AG04450 (cell line): ENCODE measurements at places on chromosomes 2 and 18.

DNA sequence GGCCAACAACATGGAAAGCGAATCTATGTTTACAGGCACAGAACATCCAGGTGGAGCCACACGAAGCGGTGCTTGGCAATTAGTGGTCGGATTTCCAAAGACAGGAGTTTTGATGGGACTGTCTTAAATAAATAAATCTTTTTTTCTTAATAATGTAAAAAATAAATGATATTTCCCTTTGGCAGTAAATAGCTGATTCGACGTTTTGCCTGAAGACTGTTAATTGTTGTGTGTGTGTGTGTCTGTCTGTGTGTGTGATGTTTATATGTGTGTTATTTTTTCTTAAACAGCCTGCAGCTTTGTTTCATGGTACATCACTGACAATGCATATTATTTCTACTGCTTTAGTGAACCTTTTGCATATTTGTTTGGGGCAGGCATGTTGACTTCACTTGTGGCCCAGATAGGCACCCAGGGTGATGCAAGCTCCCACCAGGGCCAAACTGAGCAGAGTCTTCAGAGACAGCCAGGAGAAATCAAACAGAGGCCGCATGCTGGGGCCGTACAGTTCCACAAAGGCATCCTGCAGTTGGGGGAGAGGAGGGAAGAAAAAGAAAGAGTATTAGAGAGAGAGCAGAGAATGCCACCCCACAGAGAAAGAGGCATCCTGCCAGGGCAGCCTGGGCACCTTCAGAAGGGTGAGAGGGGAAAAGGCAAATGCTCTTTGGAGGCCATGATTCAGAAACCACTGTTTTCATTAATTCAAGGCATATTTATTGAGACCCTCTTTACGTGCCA lies 191.2 kb downstream of the BCL2 start:
- DNase-seq: no peak

GRCh38 chr2:42096869-42097591 lies 49.2 kb downstream of the PKDCC start:
- DNase-seq: no peak

DNA sequence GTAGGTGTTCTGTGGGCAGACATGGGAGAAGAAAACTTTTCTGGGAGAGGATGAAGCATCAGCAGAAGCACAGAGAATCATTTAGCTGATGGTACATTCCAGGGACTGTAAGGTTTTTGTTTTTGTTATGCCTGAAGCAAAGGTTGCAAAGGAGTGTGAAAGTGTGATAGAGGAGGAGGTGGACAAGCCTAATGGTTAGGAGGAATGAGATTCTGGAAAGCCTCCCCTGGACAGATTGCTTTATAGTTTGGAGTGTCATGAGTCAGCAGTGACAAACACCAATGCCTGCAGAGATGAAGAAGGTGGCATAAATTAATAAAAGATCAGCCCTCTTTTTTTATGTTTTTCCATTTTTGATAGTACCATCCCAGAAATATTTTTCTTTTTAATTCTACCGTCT lies 171.6 kb upstream of the BOD1L2 start:
- DNase-seq: no peak

- DNase-seq: no peak
Measured at GRCh38 chr2:231139796-231140195, 15.0 kb upstream of the HTR2B start.

GRCh38 chr2:209387389-209387788 lies 36.5 kb upstream of the MAP2 start:
- no peak for DNase-seq

DNA sequence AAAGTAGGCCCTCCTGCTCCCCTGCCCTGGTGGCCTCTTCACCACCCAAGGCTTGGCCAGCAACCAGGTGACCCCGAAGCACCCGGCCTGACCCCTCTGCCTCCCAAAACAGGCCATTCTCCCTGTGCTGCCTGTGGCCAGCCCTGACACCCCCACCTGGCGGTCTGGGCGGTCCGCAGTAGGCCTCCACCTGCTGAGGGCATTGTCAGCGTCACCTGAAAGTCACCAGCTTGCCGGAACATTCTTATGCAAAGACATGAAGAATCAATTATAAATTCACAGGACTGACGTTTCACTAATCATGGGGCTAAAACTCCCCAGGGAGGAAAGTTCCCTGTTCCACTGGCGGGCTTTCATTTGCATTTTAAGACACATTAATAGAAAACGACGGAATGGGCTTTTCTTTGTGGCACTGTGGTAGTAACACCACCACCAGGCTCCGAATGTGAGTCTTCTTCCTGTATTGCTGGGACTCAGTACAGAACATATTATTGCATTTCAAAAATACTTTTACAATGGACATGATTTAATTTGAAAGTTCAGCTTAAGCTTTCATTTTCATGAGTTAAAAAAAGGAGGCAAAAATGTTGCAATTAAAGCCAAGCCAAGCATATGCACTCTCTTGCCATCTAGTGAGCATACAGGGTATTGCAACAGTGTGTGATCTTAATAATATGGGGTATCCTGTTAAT lies 57.4 kb downstream of the ADI1 start:
- peak; percentile 20 for DNase-seq

- no peak for DNase-seq
Measured at GRCh38 chr18:77124452-77124922, 8.1 kb downstream of the MBP start.

DNA sequence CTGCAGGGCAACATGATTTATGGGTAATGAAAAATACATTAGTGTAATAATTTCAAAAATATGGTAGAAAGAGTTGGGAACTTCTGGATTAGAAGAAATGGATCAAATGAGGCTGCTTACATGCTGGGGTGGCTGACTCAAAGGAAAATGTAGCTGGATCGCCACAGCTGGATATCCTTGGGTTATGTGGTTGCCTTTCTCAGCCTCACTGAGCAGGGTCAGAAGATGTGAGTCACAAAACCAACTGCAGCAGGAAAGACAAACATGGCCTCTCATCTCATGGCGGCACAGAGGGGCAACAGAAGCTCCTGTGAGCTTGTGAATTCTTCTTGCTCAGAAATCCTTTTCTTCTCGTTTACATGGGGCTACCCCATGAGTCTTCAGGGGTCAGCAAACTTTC lies 317.1 kb upstream of the SPRED2 start:
- DNase-seq: no peak

- DNase-seq: no peak
Measured at GRCh38 chr18:56009411-56009810, 421.4 kb upstream of the TCF4 start.

DNA sequence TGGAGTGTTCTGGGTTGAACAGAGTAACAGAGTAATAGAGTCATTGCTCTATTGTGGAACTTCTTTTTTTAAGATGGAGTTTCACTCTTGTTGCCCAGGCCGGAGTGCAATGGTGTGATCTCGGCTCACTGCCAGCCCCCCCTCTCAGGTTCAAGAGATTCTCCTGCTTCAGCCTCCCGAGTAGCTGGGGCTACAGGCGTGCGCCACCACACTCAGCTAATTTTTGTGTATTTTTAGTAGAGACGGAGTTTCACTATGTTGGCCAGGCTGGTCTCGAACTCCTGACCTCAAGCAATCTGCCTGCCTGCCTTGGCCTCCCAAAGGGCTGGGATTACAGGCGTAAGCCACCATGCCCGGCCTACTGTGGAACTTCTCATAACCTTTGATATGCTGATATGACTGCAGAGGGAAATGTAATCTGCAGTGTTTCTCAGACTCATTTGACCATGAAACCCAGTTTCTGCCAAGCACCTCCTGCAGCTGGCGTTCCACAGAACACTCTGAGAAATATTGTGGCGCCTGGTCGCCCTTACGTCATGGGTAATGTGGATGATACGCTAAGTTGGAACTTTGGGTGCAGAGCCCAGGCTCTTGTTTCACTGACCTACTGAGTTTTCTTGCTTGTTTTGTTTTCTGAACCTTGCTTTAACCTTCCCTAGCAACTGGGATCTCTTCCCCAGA lies 213.8 kb downstream of the BCL2 start:
- DNase-seq: no peak

DNA sequence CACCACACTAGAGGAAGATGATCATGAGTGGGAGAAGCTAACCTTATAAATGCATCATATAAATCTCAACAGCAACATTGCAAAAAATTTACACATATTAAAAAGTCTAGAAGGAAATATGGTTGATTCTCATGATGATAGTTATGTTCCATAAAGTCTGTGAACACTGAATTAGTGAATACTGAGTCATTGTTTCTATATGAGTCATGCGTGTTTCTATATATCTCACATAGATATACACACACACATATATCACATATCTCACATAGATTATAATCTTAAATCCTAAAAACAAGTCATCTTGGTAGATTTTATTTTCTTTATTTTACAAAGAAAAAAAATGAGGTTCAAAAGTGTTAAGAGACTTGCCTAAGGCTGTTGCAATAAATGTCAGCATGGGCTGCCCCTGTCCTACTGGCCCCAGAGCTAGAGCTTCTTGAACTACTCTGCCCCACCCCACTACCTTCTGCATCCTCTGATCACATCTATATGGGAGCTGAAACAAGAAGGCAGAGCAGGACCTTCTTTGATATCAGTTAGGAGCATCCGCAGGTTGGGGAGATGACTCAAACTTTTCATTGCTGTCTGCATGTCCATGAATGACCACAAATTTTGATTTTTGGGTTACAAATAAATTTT lies 81.8 kb upstream of the ADAM23 start:
- DNase-seq: no peak

- DNase-seq: no peak
Measured at GRCh38 chr2:236551471-236552211, 18.0 kb upstream of the ACKR3 start.

DNA sequence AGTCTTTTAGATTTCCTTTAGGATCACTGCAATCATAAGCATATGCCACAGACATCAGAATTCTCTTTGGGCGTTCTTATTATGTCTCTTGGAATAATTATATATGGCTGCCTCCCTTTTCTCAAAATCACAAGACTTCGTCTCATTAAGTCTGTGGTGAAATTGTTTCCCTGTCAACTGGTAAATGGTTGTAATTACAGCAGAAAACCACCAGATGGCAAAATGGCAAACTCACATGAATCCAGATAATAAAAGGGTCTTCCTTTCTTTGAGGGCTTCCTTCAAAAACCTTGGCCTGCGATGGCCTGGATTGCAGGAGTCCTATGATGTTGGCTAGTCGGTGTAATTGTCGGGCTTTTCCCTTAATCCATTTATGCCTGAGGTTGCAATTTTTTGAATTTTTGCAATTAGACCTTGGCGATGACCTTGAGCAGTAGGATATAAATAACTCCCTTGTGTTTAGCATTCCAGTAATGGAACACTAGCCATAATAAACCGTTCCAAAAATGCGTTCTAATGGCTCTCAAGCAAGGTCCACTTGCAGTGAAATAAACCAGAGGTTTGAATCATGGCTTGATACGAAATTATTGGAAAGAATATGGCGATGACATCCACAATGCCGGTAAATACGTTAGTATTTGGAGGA lies 656.4 kb downstream of the MBD2 start:
- no peak for DNase-seq

DNA sequence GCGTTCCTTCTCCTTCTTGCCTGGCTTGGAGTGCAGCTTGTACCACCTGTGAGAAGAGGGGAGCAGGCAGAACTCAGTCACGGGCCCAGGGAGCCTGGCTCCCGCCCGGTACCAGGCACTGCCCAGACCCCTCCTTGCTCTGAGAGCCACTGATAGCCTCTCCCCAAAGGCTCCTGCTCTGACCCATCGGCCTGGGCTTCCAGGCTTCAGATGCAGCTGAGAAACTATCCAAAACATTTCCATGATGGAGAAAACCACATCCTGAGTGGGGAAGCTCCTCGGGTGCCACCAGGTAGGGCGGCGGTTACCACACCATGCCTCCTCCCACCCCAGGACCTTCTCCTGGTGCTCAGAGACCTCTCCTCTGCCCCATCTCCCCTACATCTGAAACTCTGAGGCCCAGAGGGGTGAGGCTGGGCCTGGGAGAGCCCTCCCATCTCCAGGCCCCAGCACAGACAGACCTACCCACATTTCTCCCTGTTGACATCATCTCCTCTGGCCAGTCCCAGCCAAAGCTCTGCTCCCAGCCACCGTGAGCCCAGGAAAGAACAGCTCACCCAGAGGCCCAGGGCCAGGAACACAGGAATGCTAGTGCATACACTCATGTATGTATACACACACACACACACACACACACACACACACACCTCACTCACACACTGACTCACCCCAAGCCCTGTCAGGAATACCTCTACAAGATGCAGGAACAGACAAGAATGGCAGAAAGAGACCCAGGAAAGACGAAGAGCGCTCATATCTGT lies 17.9 kb upstream of the SFXN5 start:
- DNase-seq: peak; percentile 98

DNA sequence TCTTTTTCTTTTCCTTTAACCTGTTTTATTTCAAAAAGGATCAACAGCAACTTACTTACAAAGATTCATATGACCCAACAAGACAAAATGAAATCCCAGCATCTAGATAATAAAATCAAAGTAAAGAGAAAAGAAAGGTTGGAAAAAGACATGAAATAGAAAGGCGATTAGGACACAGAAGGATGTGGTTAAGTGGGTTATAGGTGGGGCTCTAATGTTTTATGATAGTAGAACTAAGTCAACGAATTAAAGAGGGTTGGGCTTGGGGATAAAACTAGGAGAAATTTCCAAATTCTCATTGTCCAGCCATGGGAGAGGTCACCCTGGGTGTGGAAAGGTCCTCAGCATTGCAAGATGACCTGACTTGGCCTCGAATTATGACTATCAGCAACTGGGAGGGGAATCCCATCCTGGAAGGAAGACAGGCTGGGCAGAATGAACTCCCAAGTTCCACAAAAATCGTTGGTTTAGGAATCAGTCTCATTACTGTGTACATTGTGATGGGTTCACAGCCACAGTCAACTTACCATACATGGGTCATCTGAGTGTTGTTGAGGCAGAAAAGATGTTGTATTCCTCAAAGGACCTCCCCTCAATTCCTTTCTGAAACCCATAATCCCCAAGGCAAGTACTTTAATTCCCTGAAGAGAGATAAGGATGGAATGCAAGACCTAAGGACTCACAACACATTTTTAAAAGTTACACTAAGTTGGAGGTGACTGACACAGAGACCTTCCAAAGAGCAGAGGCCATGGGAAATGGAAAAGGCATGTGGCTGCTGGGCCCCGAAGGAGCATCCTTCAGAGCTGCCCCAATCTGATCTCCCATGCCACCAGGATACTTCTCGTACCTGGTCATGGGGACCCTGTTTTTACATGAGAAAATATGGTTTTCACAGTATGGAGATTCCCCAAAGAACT lies 167.6 kb downstream of the UXS1 start:
- DNase-seq: no peak

DNA sequence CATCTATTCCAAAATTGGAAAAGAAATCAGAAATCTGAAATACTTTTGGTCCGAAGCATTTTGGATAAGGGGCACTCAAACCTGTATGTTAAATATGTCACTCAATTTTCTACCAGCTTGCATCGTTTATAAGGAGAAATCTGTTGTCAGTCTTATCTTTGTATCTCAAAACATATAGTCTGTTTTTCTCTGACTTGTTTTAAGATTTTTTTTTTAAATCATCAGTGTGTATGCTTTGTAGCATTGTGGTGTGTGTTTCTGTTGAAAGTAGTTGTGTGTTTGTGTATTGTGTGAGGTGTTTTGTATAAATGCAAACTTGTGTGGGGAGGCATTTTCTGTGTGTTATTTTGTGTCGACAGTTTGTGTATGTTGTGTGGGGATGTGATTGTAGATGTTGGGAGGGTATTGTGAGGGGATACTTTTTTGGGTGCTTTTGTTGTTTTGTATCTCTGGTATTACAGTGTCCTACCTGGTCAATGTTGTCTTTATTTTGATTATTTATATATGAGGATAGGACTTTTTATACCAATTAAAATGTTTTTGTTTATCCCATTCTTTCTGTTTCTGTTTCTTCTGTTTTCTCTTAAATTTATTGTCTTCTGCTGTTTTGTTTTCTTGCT lies 30.9 kb downstream of the SMCHD1 start:
- no peak for DNase-seq

- DNase-seq: no peak
Measured at GRCh38 chr2:230982528-230982927, 13.4 kb upstream of the SPATA3 start.

- DNase-seq: no peak
Measured at GRCh38 chr2:192593561-192593960, 398.8 kb upstream of the TMEFF2 start.
